ENCODE measurements at places on chromosomes 2 and 18.

GRCh38 chr2:16638946-16639345 lies 26.7 kb downstream of the CYRIA start:
- DNase-seq, result no peak

DNA sequence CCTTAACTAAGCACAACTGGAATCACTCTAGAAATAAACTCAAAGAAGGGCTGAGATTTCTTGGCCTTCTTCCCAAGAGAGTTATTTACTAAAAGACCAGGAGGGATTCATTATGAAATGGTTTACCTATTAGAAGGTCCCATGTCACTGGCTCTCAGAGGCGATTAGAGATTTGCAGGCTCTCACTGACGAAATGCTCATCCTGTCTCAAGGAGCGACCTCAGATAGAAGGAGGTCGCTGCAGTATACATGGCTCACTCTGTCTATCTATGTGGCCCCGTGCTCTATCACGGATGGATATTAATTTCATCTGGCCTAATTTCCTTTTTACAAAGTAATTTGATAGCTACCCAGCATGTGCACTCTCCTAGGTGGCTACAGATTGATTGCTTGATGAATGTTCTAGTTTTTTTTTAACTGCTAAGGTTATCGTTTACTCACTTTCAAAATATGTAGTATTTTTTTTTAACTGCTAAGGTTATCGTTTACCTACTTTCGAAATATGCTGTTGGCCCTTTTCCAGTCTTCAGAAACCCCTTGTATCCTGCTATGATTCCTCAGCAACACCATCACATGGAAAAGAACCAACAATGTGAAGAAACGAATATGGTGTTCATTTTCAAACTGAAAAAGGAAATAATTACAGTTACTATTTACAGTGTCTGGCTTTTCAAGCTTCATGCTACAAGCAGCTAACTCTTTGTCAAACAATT lies 9.1 kb downstream of the SMIM21 start:
- no peak for DNase-seq

DNA sequence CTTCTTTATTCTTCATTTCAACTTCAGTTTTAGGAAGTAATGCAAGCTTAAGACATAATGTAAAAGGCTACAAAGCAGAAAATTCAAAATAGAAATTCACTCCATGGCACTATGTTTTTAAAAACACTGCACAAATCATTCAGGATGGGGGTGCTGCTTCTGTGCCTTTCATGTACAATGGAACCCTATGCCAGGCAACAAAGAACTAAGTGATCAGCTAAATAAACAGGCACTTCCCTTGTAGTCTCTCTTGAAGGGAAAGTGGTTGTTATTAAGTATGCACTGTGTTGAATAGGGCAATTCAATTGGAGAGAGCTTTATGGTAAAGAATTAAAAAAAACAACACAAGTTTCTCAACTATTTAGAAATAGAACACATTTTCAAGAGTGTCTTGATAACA lies 10.9 kb upstream of the ERBB4 start:
- no peak for DNase-seq

GRCh38 chr2:179340678-179341077 lies 76.0 kb upstream of the SESTD1 start:
- peak; percentile 5 for DNase-seq

DNA sequence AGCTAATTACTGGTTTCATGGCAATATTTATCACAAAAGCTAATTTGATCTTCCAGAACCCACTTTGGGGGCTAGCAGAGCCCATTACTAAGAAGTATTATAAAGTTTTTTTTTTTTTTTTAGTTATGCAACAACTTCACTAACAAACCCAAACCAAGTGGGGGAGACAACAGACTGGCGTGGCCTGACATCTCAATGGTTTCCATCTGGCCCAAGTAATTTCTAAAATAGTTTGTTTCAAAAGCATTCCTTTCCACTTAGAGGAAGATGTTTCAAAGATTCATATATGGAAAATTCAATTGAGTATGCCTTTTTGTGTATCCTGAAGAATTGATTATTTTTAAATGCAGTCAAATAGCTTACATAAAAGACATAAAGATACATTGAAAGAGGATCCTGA lies 367.1 kb downstream of the HRH4 start:
- DNase-seq, result no peak

GRCh38 chr2:240107477-240107796 lies 28.7 kb downstream of the COPS9 start:
- no peak for DNase-seq

DNA sequence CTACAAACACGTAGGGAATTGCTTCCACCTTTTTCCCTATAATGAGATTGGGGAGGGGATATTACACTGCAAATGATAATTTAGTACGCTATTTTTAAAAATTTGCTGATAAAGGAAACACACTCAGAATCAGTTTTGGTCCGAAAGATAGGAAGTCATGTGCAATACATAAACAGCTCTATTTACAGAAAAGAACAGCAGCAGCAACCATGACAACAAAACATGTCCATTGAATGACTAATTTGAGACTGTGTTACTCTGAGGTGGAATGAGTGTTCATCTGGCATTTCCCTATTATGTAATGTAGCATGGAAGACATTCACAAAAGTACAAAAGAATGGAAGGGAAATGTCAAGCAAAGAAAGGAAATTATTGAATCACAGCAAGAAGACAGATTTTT lies 337.2 kb downstream of the NBAS start:
- no peak for DNase-seq

DNA sequence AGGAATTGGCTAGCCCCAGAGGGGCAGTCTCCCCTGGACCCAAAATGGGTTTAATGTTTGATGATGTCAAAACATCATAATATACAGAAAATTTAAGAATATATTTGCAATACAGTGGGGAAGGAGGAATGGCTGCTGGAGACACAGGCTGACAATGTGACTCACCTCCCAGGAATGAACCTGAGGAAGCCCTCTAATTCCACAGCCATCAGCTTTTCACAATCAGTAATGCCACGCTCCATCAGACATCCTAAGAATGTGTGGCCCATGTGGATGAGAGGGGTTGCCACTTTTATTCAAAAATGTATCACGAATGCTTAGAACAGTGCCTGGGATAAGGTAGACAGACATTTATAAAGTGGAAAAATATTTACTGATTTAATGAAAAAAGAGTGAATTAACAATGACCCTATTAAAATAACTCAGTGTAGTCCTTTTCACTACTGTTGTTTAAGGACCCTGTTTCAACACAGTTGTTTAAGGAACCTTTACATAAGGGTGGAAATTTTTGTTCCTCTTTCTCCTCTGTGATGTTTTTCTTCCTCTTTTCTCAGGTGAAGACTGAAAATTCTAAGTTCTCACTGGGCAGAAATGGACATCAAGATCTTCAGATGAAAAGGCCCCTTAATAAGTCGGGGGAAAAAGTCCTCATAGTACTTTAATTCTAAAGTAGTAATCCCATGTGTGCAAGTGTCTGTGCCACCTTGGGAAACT lies 17.5 kb upstream of the TMEM163 start:
- no peak for DNase-seq

GRCh38 chr2:46917628-46918027 lies 2.0 kb upstream of the MCFD2 start:
- peak; percentile 43 for DNase-seq

DNA sequence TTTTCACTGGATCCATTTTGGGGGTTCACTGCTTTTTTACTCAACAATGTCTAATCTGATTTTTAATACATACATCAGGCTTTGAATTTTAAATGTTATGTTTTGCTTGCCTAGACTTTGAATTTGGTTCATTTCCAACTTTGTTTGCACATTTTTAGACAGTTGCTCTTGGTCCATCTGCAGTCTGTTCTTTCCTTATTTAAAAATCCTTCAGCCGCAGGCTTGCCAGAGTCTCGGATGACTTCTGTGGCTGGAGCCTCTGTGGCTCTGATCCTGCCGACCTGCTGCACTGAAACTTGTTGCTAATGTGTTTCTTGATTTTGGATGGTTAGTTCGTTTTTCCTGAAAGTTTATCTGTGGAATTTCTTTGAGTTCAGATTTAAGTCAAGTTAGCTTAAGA lies 172.0 kb upstream of the ALKAL2 start:
- no peak for DNase-seq

DNA sequence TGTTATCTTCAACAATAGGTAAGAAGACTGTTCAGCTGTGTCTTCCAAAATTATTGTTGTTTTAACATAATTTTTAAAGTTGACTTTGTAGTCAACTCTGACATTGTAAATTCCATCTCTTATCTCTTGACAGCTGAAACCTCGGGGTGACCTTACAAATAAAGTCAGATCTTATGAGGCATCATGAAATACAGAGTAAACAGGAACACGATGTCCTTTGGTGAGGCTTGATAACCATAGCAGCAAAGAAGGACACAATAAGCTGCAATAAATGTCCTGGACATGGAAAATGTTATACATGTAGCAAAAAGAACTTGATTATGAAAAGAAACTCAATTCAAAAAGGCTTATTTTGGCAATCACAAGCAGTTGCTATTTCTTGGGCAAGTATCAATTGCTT lies 618.9 kb upstream of the SLC39A10 start:
- DNase-seq, result no peak

DNA sequence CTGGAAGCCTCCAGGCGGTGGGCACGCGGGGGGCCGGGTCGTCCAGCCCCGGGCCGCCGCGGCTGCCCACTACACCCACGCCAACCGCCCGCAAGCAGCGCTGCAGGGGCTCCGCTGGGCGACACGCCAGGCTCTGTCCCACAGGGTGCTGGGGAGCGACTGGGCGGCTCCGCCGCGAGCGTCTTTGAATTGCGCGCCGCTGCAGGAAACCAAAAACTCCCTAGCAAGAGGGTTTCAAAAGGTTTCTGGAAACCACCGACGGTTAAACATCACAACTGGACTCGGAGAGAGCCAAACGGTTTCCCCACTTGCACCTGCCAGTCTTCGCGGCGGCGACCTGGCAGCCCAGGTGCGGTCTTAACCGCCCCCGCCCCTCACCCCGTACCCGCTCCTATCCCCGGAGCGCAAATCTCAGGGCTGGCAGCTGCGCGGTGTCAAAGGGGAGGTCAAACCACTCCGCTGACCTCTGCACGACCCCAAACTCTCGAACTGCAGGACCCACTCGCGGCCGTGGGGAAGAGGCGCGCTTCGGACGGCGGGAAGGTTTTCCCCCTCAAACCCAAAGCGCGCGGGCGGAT lies 1.0 kb downstream of the CXCR4 start:
- peak; percentile 86 for DNase-seq

- DNase-seq, result no peak
Measured at GRCh38 chr2:74199275-74199701, 873 bp downstream of the MTHFD2 start.

DNA sequence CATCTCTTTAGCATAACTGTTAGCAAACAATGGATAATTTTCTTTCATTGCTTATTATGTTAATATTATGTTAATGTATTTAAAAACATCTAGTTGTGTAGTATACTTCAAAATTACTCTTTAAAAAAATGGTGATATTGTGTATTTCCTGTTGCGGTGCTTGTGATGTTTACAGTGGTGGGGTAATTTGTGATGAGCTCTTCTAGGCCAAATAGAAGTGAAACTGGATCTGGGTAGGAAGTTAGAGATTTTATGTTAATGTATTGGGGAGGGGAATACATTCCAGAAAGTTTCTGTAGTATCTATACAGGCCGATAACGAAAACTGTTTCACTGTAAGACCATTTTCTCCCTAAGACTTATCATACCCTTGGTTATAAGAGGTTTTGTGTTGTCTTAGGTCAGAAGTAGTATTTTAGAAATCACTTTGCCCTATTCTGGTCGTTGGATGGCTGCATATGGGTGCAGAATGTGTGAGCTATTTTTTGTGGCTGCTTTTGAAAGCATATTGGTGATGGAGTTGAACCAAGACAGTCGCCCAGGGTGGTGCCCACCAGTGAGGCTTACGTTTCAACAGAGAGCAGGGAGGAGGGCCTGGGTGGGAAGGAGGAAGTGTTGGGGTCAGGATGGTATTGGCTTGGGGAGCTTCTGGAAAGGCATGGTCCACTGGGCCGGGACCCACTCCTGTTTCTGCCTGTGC lies 5.8 kb downstream of the TSHZ1 start:
- DNase-seq, result peak; percentile 63

DNA sequence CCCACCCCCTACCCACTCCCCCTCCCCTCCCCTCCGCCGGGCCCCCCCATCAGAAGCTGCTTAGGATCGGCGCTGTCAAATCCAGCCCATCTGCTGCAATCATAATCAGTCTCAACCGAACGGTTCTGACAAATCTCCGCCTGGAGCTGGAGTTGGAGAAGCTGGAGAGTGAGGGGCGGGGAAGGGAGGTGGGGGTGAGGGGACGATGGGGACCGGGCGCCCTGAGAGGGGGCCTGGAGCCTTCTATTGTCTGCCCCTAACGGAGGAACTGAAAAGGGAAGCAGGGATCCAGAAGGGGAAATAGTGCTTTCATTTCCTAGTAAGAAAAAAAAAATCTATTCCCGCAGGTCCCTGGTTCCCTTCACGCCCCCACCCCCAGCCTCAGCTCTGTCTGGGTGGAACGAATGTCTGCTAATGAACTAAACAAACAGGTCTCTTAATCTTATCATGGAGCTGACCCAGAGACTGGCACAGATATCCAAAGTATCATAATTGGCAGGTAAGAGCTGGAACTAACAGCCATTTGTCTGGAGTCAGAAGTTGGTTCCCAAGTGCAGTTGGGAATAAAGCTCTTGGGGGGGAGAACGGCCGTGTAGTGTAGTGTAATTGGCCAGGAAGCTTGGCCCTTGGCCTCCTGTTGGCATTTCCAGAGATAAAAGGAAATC lies 301.2 kb downstream of the NCKAP5 start:
- DNase-seq, result no peak

DNA sequence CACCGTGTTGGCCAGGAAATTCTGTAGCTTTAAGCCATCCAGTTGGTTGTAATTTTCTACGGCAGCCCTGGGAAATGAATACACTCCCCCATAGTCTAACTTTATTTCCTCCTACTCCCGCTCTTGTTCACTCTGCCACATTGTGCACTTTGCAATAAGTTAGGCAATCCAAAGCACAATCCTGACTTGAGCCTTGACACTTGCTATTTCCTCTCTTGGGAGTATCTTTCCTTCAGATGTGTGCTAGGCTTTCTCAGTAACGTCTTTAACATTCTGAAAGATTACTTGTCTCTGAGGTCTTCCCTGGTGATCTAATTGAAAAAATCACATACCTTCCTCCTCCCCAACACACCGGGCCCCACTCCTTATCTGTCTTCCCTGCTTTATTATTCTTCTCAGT lies 65.9 kb upstream of the RAB27B start:
- no peak for DNase-seq

DNA sequence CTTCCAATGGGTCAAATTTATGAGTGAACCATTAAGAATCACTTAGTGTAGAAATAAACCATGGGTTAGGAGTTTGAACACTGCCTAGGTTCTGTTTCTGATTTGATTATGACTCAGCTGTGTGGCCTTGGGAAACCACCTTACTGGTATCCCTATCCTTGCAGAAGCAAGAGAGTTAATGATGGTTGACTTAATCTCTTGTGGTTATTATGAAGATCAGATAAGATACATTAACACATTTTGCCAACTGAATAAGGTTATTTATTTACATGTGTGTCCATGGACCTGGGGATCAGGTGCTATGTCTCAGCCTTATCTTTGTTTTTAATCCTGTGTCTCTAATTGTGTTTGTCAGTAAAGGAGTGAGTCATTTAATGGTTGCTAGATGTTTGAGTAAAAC lies 5.4 kb upstream of the KCNJ13 start:
- DNase-seq, result peak; percentile 27
